ENCODE measurements at places on chromosomes 11 and 22.

- DNase-seq, result peak; percentile 15
Measured at GRCh38 chr11:78564490-78565467, 9.9 kb downstream of the NARS2 start.

DNA sequence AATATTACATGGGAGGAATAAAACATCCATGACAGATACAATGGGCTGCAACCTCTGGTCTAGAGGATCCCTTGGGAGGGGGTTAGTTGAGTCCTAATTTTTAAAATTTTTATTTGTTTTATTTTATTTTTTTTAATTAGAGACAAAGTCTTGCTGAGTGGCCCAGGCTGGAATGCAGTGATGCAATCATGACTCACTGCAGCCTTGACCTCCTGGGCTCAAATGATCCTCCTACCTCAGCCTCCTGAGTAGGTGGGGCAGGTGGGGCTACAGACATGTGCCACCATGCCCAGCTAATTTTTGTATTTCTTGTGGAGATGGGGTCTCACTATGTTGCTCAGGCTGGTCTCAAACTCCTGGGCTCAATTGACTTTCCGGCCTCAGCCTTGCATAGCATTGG lies 43.1 kb downstream of the FDX1 start:
- no peak for DNase-seq

GRCh38 chr11:100810666-100811065 lies 123.6 kb downstream of the ARHGAP42 start:
- no peak for DNase-seq

DNA sequence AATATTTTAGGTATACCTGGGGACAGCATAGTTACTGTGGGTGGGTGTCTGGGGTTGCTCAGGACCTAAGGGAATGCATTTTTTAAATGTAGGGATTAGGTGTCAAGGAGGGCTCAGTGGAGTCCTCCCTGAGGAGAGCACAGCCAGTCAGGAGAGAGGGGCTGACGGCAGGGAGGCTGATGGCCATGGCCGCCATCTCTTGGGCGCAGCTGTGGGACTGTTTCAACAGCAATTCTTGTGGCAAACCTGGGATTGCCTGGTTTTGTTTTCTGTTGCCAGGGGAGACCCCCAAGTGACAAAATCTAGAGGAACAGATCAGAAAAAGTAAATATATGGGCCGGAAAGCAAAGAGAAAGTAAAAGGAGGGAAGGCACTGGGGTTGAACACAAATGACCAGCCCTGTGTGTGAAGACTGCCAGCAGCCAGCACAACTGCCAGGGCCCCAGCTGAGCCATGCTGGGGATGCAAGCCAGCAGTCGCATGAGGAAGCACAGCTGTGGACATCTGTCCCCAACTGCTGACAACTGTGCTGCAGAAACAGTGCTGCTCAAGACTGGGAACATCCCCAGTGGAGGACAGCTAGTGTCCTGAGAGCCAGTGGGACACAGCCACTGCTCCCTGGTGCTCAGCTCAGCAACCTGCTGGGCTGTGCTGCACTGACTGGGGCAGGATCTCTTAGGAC lies 10.5 kb downstream of the MIF start:
- no peak for DNase-seq

DNA sequence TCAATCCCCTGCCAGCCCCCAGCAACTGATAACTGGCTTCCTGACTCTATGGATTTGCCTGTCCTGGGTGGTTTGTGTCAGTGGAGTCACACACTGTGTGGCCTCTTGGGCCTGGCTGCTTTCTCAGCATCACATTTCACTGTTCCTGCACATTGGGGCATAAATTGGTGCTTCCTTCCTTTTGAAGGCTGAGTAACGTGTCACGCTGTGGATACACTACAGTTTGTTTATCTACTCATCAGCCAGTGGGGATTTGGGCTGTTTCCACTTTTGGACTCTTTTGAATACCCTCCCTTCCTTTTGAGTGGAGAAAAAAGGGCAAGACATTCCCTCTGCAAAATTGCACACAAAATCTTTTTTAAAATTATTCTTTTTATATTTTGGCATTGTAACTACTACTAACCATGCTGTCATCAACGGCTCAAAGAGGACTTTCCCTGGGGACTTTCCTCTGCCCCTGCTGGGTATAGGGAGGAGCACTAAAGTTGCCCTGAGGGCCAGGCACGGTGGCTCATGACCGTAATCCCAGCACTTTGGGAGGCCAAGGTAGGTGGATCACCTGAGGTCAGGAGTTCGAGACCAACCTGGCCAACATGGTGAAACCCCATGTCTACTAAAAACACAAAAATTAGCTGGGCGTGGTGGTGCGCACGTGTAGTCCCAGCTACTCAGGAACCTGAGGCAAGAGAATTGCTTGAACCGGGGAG lies 7.8 kb upstream of the CELSR1 start:
- no peak for DNase-seq

DNA sequence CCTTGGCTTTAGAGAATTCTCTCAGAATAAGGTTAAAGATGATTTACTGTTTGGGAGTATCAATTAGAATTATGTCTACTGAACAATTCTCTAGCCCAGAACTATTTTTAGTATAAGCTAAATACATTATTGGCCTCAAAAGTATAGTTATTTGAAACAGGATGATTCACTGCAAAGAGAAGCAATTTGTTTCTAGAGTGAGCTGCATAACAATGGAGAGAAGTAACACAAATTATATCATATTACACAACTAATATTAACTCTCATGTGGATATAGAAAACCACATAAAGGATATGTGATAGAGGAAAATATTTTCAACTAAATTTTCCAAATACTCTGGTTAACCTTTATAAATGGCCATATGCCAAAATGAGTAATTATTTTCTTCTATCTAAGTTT lies 24.9 kb downstream of the PGM2L1 start:
- DNase-seq, result no peak

DNA sequence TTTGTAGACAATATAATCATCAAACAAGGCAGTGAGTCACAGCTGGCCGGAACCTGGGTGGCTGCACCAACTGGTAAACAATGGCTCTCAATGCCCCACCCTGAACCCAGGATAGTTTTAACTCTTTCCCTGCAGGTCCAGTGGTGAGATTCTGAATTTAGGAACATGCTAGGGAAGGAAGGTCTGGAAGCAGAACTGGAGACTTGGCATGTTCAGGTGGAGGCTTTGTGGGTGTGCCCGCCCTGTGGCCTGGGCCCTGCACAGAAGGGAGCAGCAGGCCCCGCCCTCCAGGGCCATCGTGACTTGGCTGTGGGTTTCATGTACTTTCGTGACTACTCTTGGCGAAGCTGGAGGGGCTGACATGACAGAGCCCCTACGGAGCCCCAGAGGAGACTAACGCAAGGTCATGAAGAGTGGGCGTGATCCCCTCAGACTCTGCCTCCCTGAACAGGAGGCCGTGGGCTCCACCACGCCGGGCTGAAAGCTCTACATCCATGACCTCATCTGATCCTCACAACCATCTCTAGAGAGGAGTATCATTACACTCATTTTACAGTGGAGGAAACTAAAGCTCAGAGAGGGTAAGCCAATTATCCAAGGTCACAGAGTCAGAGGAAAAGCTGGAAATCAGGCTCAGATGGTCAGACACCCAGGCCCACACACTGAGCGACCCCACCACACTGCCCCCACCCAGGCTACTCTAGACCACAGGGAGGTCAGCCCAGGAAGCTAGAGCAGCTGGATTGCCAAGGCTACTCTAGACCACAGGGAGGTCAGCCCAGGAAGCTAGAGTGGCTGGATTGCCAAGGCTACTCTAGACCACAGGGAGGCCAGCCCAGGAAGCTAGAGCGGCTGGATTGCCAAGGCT lies 27.3 kb downstream of the MAFF start:
- DNase-seq, result no peak

DNA sequence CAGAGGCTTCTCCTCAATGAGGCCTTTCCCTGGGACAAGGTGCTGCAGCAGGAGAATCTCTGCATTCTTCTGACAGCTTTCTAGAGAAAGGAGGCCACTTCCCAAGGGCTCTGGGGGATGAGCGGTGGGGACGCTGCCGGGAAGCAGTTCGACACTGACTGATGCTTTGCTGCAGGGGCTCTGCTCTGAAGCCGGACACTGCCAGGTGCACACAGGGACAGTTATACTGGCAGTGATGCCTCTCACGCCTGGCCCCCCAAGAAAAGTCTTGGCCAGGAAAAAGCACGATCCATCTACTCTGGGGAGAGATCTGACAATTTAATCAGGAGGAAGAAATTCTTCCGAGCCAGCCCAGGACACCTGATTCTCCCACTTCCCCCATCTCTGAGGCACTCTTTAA lies 456.9 kb downstream of the OPCML start:
- no peak for DNase-seq

GRCh38 chr22:39623603-39624500 lies 53.3 kb downstream of the CACNA1I start:
- peak; percentile 51 for DNase-seq

GRCh38 chr11:2300290-2300935 lies 1.3 kb downstream of the C11orf21 start:
- DNase-seq, result no peak

DNA sequence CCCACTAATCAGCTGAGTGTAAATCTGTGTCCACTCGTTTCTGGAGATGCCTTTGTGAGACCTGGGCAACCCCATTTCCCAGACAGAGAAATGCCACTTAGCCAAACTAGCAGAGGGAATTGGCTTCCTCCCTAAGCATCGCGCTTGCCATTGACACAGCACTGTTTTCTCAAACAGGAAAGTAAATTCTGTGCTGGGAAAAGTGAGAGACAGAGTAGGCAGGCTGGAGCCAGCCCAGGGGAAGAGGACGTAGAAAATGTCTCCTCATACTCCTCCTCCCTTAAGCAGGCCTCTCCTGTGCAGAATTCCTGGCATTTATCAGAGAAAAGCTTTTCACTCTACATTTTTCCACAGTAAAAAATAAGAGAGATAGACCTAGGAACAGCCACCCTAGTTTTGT lies 99.1 kb upstream of the AMOTL1 start:
- DNase-seq, result no peak

GRCh38 chr11:130063451-130063850 lies 6.2 kb upstream of the APLP2 start:
- DNase-seq, result no peak

DNA sequence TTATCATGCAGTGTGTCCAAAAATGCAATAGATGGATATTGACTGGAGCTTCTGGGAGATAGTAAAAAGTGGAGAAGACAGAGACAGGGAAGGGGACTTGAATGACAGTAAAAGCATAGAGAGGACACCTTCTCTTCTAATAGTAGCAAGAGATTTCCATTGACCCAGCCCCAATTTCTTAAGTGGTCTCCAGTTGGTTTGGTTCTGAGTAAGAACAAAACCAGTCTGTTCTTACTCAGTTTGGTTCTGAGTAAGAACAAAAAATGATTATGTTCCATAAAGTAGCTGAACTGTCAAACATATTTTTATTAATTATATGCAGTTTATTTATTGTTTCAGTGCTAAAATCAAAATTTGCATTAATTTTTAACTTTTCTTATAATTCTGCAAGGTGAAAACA lies 316.8 kb upstream of the MPPED2 start:
- DNase-seq, result no peak

GRCh38 chr22:42938976-42939375 lies 76.0 kb downstream of the PACSIN2 start:
- DNase-seq, result no peak

GRCh38 chr11:19656140-19656541 lies 56.5 kb upstream of the NAV2 start:
- no peak for DNase-seq

GRCh38 chr11:86686531-86686930 lies 14.1 kb upstream of the ME3 start:
- no peak for DNase-seq

DNA sequence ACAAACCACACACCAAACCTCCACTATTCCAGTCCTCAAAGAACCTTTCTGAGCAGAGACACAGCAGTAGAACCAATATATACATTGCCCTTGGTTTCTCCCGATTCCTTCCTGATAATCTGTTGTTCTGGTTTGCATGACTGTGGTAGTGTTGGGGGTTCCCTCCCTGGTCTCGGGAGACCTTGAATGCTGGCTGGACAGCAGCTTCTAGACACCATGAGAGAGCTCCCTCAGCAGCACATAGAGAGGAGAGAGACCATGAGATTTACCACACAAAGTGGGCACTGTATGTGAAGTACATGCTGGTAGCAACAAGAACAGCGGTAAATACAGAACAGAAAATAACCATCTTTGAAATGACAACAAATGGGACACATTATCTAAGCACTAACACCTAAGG lies 2.6 kb downstream of the C11orf91 start:
- DNase-seq, result no peak

DNA sequence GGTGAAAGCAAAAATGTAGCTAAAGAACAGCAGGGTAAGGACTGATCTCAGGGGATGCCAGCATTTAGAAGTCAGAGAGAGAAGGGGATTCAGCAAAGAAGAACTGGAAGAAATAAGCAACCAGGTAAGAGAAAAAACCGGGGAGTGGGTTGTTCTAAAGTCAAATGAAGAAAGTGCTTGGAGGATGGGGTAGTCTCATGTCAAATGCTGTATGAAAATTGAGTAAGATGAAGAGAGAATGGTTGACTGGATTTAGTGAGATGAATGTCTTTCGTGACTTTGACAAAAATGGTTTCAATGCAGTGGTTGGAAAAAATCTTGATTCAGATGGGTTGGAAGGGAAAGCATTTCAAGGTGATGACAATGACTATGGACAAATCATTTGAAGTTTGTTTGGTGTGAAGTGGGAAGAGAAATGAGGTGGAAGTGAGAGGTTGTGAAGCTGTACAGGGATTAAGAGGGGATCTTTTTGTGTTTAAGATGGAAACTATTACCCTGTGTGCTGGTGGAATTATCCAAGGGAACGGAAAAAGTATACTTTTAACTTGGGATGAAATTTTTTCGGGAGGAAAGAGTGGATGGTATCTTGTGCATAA lies 484.0 kb downstream of the ETS1 start:
- DNase-seq, result no peak

DNA sequence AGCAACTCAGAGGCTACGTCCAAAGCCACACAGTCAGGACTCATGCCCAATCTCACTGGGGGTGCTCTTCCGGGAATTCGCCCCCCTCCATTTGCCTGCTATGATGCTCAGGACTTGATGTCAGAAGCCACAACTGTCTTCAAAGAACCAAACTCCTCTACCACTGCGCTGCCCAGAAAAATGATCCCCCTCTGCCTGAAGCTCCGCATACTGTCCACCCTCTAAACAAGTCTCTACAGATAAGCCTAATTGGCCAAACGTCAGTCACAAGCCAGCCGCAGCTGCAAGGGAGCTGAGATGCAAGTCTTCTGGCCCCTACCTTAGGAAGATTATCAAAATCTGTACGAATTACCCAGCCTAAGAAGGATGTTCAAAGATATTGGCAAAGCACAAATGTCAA lies 294.6 kb downstream of the BUD13 start:
- DNase-seq, result no peak

DNA sequence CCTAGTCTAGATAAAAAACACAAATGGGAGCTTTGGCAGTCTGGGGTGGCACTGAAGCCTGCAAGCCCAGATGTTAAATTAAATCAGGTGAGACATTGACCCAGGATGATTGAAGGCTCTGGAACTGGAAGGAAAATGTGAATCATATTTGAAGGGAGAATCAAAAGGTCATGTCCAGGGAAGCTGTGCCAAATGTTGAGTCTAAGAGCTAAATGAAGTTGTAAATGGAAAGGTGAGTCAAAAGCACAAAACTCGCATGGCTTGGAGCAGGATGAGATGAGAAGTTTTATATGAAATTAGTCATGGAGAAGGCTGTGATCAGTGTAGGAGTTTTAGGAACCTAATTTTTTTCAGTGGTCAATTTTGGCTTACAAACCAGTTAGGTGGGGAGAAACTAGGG lies 301.1 kb downstream of the BLID start:
- no peak for DNase-seq
